Fibroblast of lung (primary cell): ENCODE measurements at places on chromosomes 3 and 15.

GRCh38 chr3:56294286-56294685 is 174.0 kb downstream of the ERC2 start:
- DNase-seq: no peak

- DNase-seq: peak; percentile 95
Observed at GRCh38 chr3:45659661-45660566, 29.3 kb upstream of the SACM1L start.

DNA sequence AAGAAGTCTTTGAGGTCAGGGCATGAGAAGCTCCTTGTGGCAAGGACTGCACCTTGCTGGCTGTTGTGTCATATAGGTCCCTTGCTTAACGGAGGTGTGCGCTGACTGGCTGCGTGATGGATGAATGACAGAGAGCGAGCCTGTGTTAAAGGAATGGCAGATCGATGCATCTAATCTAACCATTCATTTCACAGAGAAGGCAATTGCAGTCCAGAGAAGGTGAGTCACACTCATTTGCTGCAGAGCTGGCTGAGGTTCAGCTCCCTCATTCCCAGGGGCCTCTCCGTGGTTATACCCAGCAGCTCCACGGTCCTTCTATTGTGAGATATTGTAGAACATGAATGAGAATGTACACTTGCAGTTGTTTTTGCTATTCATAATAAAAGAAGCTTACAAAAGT is 289.3 kb downstream of the EPHB1 start:
- DNase-seq: no peak

DNA sequence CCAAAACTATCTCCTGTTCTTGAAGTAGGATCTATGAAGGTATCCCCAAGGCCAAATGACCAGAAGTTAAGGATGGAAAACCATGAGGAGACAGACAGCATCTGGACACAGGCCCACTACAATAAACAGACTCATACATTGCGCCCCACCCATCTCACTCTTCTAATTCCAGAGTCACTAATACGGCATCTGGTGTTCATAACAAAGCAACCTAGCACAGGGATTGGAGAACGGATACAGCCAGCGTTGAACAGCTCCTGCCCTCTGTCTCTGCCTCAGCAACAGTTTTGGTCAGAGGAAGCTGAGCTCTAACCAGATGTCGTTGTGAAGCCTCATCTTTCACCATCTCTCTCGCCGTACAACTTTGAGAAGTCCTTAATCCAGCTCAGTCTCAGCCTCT is 44.5 kb upstream of the CCDC80 start:
- peak; percentile 89 for DNase-seq

- DNase-seq: no peak
Observed at GRCh38 chr3:191774485-191774884, 313.5 kb downstream of the PYDC2 start.

DNA sequence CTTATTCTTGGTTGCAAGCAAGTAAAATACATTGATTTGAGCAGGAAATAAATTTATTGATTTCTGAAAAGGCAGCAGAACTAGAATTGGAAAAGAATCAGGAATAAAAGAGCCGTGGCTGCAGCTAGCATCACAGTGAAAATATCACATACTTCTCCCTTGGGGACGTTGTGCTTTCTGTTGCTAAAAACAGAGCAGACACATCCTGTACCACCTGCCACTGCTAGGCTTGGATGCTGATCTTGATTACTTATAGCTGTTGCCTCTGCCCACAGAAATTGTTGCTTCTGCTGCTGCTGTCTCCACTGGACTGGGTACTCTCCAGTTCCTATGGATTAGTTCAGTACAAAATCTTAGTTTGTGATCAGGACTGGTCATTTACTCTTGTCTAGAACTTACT is 283.8 kb downstream of the C3orf38 start:
- DNase-seq: no peak

- no peak for DNase-seq
Observed at GRCh38 chr3:66394019-66394752, 106.6 kb downstream of the LRIG1 start.

GRCh38 chr3:145893331-145893730 is 267.7 kb downstream of the PLOD2 start:
- DNase-seq: no peak

DNA sequence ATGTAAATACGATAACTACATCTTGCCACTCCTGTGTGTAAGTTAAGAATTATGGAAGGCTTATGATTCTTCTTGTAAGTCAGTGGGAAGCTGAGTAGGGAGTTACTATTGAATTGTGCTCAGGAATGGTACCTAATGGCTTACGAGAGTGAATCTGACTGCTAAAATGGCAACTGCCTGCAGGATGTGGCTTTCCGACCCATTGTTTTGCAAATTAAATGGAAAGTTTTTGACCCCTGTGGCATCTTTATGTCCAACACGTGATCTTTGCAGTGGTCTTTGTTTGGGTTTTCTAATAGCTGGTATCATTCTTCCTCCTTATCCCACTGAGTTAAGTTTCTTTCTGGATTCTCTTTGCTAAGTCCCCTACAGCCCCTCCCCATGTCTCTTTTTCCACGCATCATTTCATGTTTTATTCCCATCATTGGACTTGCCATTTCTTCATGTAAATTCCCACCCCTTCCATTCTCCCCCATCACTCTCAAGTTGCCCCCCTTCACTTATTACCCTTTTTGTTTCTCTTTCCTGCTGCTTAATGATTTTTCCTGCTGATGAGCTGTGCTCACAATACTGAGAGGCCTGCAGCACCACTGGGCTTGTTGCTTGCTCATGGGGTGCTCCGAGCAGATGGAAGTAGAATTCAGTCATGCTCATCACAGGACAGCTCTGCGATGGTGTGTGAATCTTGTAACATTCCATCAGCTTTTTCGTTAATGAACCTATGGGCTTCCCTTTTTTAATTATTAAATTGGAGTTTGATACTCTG is 428.2 kb upstream of the IL12A start:
- DNase-seq: peak; percentile 2

DNA sequence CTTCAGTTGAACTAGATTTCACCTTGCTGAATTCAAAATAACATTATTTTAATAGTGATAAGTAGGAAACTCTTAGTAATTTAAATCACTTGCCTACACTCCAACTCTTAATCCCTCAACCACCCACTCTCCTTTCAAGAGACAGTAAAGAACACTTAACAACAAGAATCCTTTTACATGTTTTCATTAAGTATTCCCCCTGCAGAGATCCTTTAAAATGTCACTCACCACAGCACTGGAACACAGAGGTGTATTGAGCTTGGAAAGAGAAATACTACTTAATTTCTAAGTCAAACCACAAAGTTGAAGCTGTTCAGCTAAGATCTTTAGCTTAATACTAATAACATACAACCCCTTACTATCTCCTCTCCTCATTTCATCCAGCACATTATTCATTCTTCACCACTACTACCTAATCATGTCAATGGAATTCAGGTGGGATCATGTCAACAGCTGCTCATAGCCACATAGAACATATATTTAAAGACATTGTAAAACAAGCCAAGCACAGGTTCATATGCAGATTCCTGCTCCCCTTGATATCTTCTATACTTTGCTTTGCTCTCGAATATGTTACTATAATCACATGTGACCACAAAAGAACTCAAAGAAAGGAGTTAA is 40.5 kb downstream of the IMPG2 start:
- DNase-seq: no peak

DNA sequence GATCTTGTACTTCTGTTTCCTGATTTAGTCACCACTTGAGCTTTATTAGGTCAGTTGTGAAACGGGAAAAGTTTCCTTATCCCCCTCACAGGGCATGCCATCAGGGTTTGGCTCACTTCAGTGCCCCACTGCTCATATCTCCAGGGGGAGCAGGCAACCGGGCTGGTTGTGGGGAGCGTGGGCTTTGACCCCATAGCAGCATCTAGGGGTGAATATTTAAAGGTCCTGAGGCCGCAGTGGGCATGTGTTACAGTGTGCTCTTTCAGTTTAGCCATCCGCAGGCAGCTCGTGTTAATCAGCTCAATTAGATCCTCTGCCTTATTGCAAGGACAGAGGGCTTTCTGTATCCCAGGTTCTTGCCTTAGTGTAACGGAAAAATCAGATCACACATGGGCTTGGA is 71.9 kb downstream of the MRPL46 start:
- DNase-seq: no peak

GRCh38 chr3:14429237-14429636 is 26.8 kb downstream of the SLC6A6 start:
- DNase-seq: no peak

- DNase-seq: no peak
Observed at GRCh38 chr15:53675832-53676231, 83.6 kb downstream of the WDR72 start.

GRCh38 chr15:92392462-92392861 is 1.2 kb upstream of the ST8SIA2 start:
- DNase-seq: no peak

DNA sequence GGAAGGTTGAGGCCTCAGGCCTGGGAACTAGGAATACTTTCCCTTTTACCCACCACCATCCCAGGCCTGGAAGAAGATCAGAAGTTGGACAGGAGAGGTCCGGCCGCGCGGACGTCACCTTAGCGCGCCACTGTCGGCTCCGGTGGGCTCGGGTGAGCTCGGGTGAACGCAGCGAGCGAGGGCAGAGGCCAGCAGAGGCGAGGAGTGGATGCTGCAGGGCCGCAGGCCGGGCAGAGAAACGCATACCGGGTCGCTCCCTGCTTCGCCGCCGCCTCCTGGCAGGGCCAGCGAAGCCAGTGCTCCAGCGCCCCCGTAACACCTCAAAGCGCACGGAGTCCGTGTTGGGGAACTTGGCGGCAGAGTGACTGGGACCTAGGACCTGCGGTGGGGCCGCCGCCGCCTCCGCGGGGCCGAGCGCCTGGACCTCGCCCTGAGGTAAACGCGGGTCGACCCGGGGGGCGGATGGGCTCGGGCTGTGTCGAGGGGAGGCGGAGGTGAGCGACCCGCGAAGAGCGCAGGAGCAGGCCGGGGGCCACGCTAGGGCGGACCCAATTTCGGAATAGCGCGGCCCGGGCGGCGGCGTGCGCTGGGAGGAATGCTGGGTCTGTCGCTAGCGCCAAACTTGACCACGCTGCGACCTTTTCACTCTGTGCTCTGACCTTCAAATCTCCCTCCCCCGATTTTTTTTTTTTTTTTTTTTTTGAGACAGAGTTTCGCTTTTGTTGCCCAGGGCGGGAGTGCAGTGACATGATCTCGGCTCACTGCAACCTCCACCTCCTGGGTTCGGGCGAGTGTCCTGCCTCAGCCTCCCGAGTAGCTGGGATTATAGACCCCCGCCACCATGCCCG is 1.6 kb downstream of the CYP11A1 start:
- DNase-seq: peak; percentile 59

DNA sequence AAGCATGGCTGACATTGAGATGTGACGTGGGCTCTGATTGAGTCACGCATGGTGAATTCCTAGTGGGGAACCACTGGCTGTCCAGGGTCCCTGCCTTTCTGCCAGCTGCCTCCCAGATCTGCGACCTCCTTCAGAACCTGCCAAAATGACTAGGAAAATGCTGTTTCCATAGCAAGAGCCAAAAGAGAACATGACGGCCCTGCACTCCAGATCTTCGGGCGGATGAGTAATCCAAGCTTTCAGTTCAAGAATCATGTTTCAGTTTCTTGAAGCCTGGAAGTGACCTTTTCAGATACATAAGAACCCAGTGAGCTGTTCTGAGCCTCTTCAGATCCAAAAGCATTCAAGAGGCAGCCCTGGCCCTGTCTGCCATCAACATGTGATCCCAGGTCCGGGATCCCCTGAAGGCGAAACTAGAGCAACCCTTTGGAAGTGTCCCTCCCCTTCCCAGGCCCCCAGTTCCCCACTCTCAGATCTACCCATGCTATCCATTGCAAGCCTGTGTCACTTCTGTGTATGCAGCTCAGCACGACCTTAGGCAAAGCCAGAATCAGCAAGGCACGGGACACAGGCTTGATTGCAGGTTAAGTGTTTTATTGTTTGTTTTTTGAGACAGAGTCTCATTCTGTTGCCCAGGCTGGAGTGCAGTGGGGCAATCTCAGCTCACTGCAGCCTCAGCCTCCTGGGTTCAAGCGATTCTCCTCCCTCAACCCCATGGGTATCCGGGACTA is 19.7 kb downstream of the ANKRD63 start:
- peak; percentile 86 for DNase-seq

DNA sequence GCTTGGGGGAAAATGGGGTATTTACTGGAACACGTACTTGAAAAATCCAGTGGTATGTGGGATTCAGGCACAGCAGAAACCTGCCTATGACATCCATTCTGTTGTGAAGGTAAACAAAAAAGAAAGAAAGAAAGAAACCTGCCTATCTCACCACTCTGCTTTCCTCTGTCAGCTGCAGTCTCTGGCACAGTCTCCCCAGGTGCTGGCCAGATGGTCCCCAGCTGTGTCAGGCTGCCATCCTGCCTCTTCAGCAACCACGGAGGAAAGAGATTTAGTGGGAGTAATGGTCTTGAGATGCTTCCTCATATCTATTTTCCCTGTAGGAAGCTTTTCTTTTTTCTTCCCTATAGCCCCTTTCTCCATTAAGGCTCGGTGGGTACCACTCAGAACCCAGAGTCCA is 2.5 kb upstream of the PXYLP1 start:
- no peak for DNase-seq

DNA sequence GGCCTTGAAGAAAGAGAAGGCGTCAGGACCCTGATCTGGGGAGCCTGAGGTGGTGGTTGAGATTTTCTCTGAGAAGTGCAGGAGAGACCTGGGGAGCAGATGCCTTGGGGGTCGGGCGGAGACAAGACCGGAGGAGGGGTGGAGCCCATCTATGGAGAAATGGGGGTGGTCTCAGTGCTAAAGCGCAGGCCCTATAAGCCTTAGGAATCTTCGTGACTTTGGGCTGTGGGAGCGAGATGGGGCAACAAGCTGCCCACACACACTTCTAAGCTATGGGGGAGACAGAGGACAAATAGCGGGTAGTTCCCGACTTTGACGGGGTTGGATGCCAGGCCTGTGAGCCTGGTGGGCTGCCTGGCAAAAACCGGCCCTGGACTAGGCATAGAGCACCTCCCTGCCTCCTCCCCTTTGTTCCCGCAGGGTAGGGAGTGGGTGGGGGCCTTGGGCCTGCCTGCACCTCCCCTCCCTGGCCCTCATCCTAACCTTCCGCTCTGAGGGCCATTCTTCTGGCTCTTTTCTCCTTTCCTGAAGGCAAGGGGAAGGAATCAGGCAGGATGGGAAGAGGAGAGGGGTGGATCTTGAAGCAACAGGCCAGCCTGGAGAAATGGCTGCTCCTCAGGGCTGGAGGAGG is 880 bp downstream of the NISCH start:
- peak; percentile 41 for DNase-seq

DNA sequence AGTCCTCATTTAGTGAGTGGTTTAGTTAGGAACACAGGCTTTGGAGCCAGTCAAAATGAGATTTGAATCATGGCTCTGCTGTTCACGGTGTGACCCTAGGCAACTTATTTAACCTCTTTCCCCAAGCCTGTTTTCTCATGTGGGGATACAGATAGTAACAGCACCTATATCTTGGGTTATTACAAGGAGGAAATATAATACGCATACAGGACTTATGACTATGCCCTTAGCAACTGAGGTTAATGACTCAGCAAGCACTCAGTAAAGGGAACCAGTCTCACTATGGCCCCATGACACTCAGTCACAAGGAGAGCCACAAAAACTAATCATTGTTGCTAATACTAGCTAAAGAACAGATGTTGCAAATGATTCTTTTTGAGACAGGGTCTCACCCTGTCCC is 45.9 kb downstream of the SUMF1 start:
- peak; percentile 58 for DNase-seq
